ENCODE measurements at places on chromosomes 11 and 22. TPM values are rescaled to one million over a fixed set of nuclear protein-coding genes. Genes with fewer than 3 reads are reported as not detected.

DNA sequence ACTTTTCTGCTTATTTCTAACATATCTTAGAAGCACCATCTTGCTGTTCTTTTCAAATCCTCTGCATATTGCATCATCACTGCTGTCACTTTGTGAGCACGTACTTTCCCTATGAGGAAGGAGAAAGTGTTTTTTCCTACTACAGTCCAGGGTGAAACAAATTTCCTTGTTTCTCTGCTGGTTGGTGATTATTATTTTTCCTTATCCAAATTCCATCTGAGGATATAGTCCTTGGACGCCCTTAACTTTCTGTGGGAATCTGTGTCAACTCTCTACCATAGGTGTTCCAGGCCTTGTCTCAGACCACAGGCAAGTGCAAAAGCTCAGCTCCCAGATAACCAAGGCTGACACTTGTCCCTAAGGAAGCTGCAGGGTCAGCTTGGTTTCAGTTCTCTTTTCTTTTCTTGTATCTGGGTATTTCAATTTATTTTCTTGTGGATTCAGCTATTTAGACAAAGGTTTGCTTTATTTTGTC is 29.4 kb upstream of the LYVE1 start:
- H3K4me1 ChIP-seq: no peaks in the 10 kb centered on the region
- H3K36me3 ChIP-seq: no peaks in the 10 kb centered on the region
- no peak overlapping the region for H3K4me3 ChIP-seq
- no peak for DNase-seq
- no peak overlapping the region for H3K27ac ChIP-seq

GRCh38 chr11:99693941-99694492 is 673.3 kb downstream of the CNTN5 start:
- no peaks in the 10 kb centered on the region for H3K4me1 ChIP-seq
- no peak overlapping the region for H3K4me3 ChIP-seq
- peak; percentile 18 for DNase-seq
- no peaks in the 10 kb centered on the region for H3K36me3 ChIP-seq
- no peak overlapping the region for H3K27ac ChIP-seq
- no peaks in the 10 kb centered on the region for H3K27me3 ChIP-seq

DNA sequence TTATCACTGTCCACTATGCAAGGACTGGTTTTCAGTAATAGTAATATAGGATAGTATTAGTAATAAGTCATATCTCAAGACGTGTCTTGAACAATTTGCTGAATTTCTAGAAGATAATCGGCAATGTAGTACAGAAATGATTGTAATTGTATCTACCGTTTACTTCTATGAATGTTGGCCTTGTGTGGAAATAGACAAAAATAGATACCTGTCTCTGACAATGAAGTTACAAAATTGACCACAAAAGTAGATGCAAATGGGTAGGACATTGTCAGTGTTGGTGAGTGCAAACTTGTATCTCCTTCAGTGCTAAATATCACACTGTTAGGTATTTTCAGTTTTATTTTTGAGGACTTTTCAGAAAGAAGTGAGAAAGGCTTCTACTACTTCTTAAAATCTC is 43.1 kb downstream of the SVIP start:
- no peaks in the 10 kb centered on the region for H3K27me3 ChIP-seq
- H3K36me3 ChIP-seq: no peaks in the 10 kb centered on the region
- no peak for DNase-seq
- no peak overlapping the region for H3K27ac ChIP-seq

DNA sequence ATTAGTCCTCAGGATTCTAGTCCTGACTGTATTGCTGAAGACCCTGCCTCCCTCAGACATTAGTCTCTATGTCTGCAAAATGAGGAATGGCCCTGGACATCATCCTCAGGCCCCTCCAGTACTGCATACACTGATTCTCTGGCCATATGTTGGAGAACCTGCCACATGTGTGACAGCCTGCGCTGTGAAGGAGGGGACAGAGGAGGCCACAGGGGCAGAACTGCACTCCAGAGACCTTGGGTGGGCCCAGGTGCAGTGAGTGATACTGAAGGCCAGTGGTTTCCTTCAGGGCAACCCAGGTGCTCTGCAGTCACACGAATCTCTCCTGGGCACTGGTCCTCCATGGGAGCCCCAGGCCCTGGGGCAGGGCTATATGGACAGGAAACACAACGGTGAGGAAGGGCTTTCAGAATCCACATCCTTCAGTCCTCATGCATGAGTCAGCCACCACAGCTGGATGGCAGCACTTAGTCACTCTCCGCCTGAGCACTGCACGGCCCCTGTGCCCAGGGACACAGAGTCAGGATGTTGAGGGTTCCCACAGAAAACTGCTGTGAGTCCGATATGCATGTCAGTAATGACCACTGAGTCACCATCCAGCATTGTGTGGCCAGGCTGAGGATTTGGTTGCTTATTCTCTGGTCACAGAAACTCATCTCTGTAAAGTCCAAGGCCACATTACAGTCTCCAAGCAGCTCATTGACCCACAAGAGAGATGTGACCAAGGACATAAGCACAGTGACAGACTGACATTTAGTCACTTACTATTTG is 39.7 kb downstream of the ME3 start:
- DNase-seq: no peak
- H3K4me3 ChIP-seq: no peak overlapping the region
- no peaks in the 10 kb centered on the region for H3K27me3 ChIP-seq
- H3K4me1 ChIP-seq: no peaks in the 10 kb centered on the region

DNA sequence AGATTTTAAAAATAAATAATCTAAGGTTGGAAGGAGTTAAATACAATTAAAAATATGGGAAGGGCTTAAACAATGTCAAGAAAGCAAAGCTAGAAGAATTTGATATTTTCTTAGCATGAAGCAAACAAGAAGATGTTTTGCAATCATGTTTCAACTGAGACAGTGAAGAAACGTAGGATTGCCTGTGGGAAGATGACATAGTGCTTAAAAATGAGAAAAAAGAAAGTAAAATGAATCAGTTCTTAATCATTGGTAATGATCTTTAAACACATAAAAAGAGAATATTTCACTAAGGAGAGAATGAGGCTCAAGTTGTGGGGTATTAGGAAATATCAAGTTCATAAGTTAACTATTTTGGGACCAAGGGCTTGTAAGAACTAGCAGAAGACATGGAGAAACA is 855.0 kb downstream of the METTL15 start:
- H3K27me3 ChIP-seq: no peaks in the 10 kb centered on the region
- no peak overlapping the region for H3K4me3 ChIP-seq
- H3K27ac ChIP-seq: no peak overlapping the region
- no peak for DNase-seq
- no peaks in the 10 kb centered on the region for H3K36me3 ChIP-seq
- H3K4me1 ChIP-seq: no peaks in the 10 kb centered on the region

- DNase-seq: peak; percentile 88
- H3K4me1 ChIP-seq: no peaks in the 10 kb centered on the region
- H3K27me3 ChIP-seq: no peaks in the 10 kb centered on the region
- H3K4me3 ChIP-seq: no peak overlapping the region
Observed at GRCh38 chr11:62958547-62959421, 26.0 kb downstream of the SLC22A6 start.

The CLDN5 gene
- total RNA-seq: 157 TPM

The VPS37C gene
- total RNA-seq: 14.8 TPM

The PAMR1 gene
- 1.8 TPM for total RNA-seq

The C11orf87 gene
- total RNA-seq: not detected

The ANO1 gene
- total RNA-seq: 10.8 TPM

The SLC25A18 gene
- 1.3 TPM for total RNA-seq

The PANX3 gene
- total RNA-seq: not detected

Measured in lung (tissue), 17 donors.